ENCODE measurements at places on chromosomes 5 and 9.

DNA sequence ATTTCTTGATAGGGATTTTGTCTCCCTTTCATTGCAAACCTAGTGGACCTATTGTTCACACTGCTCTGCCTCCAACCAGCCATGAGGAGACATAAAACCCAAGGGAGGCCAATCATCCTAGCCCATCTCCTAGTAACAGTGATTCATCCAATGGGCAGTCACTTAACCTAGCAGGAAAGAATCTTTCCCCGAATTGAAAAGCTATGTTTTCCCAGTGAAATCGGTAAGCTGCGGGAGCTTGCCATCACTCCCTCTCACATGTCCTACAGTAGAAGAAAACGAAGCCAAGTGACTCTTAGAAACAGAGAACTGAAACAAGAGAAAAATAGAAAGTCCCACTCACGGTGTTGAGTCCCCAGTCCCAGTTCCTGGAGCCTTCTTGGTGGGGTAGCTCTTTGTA, 123.3 kb downstream of the SUSD1 start:
- no peak for DNase-seq

DNA sequence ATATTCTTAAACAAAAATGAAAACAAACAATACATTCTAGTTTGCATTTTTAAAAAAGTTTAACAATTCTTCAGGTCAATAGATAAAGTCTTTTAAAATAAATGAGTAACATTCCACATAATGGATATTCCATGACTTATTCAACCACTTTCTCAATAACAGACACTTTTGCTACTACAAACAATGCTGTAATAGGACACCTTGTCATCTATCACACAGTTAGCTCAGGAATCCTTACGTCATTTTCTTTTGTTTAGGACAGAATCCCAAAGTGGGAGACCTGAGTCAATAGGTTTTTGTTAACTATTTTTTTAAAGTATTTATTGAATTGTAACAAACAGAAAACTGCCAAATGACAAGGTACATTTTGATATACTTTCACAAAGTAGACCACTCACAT, 72.5 kb downstream of the CEP120 start:
- no peak for DNase-seq

DNA sequence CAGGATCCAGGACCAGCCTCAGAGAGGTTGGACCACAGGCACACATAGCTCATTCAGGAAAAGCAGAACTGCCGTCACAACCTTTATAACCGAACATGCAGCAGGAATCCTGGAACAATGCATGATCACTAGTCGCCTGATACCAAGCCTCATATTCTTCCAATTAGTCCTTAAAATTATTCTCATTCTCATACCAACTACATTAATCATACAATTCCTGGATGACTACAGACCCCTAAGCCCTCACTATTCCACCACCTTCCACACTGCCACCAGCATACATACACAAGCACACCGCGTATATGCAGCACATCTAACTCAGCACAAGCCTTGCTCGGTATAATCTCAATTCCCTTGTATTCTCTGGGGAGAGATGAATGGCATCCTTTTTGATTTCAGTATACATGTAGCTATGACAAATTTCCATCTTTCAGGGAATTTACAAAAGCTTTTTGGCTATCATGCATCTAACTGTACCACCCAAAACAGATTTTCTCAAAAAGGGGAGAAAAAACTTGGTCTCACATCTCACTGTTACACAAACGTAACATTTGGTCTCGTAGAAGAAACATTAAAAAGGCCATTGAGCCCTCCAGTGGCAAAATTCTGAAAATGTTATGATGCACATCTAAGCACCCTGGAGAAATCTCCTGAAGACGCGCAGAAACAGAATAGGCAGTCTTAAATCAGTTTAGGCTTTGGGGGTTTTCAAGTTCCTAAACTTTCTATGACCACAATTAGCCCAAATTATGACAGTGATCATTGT, 46.2 kb downstream of the MCTP1 start:
- DNase-seq: no peak

GRCh38 chr5:91277093-91277626, 106.0 kb downstream of the ARRDC3 start:
- no peak for DNase-seq

GRCh38 chr9:130975932-130976841, 32.8 kb upstream of the LAMC3 start:
- no peak for DNase-seq

GRCh38 chr5:14595891-14596290, 14.3 kb downstream of the OTULINL start:
- DNase-seq: no peak

DNA sequence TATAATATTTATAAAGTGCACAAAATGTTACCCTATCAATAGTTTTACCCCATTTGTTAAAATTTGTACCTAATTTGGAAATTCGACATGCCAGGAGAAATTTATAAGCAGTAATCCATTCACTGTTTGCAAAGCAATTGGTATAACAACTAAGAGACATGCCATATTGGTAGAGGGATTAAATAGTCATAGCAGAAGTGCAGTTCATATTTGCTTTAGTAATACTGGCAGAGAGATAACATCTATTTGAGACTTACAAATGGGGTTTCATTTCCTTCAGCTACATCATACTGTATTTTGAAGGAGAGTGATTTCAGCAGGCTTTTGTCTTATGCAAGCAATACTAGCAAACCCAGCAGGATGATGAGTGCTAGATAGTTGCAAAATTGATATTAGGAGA, 610.4 kb upstream of the CDH10 start:
- no peak for DNase-seq

- DNase-seq: no peak
Measured at GRCh38 chr5:128355961-128356360, 182.1 kb downstream of the FBN2 start.

DNA sequence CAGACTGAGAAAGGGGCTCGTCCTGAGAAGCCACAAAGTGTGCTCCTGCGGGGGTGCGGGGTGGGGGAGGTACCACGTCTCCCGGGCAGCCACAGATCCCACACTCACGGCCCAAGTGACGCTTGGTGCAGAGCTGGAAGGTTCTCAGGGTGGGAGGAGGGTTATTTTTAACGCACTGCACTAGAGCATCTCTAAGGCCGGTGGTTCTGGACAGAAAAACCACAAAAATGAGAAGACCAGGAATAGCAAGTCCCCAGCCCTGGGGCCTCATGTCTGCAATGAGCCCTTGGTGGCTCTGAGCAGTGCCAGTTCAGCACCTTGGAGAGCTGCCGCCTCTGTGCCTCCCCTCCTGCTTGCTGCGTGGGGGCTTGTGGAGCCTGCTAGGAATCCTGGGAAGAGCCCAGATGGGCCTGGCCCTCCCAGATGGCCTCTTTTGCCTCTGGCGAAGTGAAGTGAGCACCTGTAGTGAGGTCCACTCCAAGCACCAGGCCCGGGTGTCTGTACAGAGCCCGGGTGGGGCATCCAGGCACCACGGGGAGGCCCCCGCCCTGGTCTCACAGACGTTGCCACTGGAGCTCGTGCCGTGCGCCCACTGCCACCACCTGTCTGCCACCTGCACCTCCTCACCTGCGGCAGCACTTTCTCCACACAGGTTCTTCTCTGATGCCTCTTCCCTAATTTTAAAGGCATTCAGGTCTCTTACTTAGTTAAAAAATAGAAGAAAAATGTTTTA, 48.9 kb upstream of the CACNA1B start:
- DNase-seq: no peak

GRCh38 chr9:70480405-70480980, 66.0 kb upstream of the KLF9 start:
- DNase-seq: no peak

DNA sequence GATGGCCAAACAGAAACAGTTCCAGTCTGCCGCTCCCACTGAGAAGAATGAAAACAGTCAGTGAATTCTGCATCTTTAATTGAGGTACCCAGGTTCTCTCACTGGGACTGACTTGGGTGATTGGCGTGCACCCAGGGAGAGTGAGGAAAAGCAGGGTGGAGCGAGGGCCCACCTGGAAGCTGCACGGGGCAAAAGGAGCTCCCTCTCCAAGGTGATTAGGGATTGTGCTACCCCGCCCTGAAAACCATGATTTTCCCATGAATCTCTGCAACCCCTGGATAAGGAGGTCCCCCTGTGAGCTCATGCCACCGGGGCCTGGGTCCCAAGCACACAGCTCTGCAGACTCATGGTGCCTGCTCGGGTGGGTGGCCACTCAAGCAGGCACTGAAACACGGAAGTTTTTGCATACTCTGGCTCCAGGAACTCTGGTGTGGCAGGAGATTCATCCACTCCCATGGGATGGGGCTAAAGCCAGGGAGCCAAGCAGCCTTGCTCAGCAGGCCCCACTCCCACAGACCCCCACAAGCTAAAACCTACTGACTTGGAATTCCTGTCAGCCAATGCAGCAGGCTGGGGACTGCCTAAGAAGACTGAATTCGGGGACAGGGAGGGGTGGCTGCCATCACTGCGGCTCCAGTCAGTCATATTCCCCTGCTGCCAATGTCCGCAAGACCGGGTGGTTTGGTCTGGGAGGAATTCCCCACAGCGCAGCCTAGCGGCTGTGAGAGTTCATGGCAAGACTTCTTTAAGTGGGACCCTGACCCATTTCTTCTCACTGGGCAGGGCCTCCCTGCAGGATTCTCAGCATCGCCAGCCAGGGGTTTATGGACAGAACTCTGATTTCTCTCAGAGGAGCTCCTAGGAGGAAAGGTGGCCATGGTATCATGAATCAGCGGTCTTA, 652.2 kb upstream of the RGMB start:
- no peak for DNase-seq

GRCh38 chr5:342501-343460, 21.3 kb downstream of the AHRR start:
- no peak for DNase-seq

DNA sequence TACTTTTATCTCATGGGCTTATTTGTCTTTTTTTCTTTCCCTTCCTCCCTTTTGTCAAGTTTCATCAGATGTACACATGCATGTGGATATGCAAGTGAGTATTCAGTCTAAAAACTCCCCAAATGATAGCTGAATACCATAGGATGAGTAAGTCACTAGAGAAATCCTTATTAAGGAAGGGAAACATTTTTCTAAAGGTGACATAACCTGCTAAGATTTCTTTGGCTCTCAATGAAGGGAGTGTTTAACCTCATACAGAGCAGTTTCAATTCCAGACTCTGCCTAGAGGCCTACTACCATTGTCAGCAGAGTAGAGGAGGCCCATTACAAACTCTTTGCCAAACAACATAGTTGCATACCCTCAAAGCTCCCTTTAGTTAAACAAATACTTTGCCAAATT, 192.4 kb downstream of the ARHGEF28 start:
- no peak for DNase-seq

- DNase-seq: no peak
Measured at GRCh38 chr5:21701317-21701716, 1151.8 kb downstream of the CDH12 start.

- no peak for DNase-seq
Measured at GRCh38 chr5:73431204-73431851, 17.2 kb downstream of the FOXD1 start.

DNA sequence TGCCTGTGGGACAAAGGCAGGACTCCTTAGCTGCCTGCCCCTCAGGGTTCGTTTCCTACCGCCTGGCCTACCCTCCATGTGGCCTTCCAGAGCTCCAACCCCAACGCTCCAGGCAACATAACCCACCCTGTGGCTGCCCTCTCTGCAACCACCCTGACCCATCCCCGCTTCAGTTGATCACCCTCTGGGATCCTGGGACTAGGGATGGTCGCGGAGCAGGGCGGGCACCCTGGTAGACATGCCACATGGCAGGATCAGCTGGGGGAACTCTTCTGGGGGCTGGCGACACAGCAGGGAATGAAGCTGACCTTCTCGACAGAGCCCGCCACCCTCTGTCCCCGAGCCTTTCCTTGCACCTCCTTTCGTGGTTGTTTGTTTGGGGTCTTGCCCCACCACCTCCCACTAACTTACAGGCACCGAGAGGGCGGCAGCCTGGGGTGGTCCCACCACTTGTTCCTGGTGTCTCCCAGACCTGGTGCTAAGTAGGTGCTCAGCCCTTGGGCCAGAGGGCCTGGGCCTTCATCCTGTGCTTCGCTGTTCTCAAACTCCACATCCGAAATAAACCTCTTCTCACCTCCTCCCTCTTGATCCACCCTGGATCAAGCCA, 243.1 kb downstream of the PBX3 start:
- no peak for DNase-seq

GRCh38 chr5:155485386-155485785, 471.8 kb downstream of the KIF4B start:
- no peak for DNase-seq

DNA sequence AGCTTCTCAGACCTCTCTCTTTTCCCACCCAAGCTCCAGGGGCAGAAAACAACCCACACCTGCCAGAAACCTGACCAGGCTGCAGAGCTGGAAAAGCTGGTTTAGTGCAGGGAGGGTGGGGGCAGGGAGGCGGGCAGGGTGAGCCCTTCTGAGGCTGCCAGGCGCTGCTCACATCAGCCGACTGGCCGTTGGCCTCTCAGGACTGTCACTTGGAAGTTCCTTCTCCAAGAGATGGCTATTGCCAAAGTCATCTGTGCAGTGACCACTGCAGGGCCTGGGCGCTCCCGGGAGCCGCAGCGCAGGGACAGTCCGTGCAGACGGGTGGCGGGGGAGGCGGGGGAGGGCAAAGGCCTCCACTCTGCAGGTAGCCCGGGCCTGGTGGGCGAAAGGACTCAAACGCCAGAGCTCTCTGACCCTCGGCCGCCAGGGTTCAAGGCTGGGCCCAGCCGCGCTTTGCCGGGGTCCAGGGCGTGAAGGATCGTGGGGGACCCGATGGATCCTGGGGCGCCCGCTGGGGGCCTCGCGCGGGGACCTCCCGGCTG, 205.0 kb upstream of the IER5L start:
- peak; percentile 63 for DNase-seq

GRCh38 chr5:93034621-93035590, 546.1 kb downstream of the NR2F1-AS1 start:
- DNase-seq: no peak

DNA sequence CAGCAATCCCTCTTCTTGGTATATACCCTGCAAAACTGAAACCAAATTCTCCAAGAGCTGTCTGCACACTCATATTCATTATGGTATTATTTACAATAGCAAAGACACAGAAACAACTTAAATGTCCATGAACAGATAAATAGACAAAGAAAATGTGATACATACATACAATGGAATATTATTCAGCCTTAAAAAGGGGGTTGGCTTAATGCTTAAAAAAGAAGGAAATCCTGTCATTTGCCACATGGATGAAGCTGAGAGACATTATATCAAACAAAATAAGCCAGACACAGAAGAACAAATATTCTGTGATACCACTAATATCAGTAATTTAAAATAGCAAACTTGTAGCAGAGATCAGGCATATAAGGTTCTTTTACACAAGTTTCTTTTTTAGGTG, 46.5 kb upstream of the GAS1 start:
- DNase-seq: no peak

- no peak for DNase-seq
Measured at GRCh38 chr5:103511554-103511885, 51.1 kb downstream of the NUDT12 start.

GRCh38 chr5:61018062-61018461, 73.1 kb downstream of the NDUFAF2 start:
- no peak for DNase-seq

DNA sequence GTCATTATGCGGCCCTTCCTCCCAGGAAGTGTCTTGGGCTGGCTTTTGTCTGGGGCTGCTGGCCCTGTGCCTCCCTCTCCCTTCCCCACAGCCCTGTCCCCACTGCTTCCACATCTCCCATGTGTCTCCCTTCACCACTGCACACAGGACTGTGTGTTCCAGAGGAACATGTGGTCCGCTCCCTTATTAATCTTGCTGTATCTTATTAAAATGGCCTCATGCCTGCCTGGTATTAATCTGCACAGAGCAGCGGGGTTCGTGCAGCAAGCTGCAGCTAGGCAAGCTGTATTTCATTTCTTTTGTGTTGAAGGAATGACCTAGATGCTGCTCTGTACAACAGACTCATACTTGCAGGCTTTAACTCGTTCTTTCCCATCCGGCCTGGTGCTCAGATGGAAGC, 130.5 kb downstream of the SPOCK1 start:
- DNase-seq: no peak

Data from NCI-H2029 treated with DMSO at 0.1 percent for 48 hours (cell line).